ENCODE measurements at places on chromosomes 6 and 20.
A peak's percentile ranks its signal among the peaks of the same experiment; 100 is the strongest.

- no peak for DNase-seq
Measured at GRCh38 chr6:121497970-121498375, 62.5 kb downstream of the GJA1 start.

DNA sequence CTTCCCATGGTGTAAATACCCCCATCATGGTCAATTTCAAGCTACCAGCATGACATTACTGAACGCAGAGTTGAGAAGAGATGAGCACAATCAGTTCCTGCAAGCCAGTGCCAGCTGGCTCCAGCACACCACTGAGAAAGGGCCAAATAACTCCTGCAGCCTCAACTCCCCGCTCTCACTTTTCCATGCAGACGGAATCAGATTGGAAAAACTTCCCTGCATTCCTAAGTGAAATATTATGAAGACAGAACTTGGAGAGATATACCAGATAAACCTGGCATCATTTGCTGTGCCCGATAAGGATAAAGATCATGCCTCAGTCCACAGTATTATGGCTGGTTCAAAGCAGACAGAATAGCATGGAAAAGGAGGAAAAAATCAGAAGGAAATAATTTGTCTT, 56.7 kb downstream of the FILIP1 start:
- DNase-seq: no peak

- no peak for DNase-seq
Measured at GRCh38 chr6:129059650-129060049, 176.7 kb downstream of the LAMA2 start.

- no peak for DNase-seq
Measured at GRCh38 chr6:157867981-157868380, 44.9 kb downstream of the SNX9 start.

- no peak for DNase-seq
Measured at GRCh38 chr6:152957796-152958195, 25.0 kb downstream of the FBXO5 start.

GRCh38 chr6:72813807-72814596, 192.1 kb downstream of the KCNQ5 start:
- peak; percentile 77 for DNase-seq

- no peak for DNase-seq
Measured at GRCh38 chr6:90121982-90122381, 174.7 kb downstream of the BACH2 start.

- DNase-seq: peak; percentile 32
Measured at GRCh38 chr6:135819665-135820064, 31.8 kb upstream of the PDE7B start.

DNA sequence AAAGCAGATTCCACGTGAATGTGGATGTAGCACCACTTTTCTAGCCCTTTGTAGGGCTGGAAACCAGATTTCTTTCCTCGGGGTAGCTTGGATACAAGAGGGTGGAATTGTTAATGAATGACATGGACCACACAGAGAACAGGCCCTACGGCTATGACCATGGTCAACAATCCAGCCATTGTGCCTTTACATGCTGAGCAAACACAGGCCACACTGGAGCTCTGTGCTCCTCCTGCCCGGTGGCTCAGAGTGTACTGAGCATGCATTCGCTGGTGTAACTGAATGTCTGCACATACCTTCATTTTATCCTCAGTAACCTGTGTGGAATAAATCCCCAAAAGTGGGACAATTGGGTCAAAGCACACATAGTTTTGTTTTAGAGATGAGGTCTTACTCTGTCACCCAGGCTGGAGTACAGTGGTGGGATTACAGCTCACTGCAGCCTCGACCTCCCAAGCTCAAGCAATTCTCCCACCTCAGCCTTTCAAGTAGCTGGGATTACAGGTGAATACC, 32.8 kb downstream of the LRP11 start:
- no peak for DNase-seq

- no peak for DNase-seq
Measured at GRCh38 chr6:118383924-118384323, 164.2 kb upstream of the PLN start.

DNA sequence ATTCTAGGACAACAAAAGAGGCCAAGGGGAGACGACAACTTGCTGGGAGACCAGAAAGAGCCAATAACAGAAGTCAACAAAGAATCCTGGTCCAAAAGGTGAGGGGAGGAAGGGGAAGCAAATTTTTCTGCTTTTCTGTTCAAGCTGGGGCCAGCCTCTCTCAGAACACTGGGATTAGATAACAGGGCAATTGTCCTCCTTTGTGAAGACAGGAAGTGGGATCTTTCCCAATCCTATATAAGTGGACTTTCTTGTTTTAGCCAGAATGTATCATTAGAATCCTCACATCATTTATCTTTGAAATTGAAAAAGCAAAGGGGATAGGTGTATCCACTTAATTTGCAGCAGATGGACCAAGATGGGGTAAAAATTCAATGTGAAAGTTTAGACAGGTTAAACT, 101.2 kb upstream of the COL21A1 start:
- no peak for DNase-seq

DNA sequence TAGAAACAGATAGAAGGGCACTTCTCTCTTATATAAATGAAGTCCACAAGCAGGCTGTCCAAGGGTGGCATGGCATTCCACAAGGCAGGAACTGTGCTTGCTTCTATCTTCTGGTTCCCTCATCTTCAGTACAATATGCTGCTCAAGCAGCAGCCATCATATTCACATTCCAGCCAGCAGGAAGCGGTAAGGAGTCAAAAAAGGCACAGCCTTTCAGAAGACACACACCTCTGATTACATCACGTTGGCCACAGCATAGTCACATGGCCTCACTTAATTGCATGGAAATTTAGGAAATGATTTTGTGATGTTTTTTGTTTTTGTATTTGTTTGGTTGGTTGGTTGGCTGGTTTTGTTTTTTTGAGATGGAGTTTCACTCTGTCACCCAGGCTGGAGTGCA, 19.0 kb downstream of the REM1 start:
- DNase-seq: peak; percentile 28

DNA sequence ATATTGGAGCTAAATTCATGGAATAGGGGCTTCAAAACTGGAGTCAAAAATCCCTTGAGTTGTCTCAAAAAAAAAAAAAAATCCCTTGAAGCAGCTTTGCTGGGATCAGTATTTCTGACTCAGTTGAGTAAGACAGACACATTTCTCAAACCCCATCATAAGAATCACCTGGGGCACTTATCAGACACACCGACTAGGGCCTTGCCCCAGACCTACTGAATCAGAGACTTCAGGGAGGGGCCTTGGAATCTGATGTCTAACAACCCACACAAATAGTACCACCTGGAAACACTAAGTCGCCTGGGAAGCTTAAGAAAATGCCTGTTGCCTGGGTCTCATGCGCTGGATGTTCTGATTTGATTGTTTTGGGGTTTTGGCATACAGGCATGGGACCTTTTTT, 44.9 kb upstream of the RNF144B start:
- no peak for DNase-seq

DNA sequence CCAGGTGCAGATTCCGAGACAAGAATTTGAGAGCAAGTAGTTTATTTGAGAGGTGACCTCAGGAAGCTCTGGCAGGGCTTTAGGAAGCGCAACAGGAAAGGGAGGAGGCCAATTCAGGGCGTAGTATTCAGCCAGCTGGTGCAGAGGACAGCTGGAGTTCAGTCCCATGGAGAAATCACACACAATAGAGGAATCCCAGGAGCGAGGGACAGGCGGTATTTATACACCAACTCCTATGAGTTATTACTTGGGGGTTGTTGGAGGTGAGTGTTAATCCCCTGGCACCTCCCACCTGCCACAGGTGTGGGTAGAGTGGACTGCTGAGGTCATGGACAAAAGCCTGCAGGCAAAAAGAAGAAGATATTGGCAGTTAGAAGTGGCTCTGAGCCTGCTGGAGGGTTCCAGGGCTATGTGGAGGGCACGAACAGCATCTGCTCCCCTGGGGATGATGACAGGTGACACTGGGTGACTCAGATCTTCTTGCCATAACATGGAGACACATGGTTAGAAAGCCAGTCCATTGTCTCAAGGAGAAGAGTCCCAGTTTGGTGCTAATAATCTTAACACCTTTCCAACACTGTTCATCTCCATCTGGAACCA, 13.9 kb upstream of the SULF2 start:
- no peak for DNase-seq

GRCh38 chr6:134605034-134605433, 287.1 kb upstream of the SGK1 start:
- no peak for DNase-seq

DNA sequence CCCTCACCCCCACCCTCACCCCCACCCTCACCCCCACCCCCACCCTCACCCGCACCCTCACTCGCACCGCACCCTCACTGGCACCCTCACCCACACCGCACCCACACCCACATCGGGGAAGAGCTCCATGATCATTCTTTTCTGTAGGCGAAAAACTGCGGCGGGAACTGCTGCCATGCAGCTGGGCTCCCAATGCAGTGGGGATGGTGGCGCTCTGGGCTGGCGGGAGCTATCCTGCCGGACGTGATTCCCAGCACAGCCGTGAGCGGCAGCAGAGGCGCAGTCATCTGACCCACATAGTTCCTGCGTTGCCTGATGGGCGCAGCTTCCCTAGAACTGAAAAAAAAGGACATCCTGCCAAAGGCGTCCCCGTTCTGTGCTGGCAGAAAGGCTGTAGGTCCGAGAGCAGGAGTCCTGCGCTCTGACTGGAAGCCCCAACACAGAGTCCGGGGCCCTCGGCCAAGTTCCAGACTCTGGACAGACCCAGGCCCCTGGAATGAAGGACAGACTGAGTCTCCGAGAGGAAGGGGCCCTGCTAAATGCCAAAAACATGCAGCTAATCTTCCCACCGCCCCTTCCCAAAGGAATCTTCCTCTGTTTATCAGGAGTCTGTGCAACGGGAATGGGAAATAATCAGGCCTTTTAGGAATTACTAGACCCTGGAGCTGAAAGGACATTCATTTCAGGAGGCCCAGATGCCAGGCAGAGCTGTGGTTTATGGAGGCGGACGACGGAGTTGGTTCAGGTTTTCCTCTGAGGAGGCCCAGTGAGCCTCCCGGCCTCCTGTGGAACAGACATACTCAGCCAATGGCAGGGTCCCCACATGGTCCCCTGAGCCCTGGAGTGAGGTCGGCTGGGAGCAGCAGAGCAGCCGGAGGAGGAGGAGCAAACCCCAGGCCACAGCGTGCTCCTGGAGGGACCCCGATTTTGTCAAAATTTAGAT, 14.1 kb upstream of the TCFL5 start:
- peak; percentile 73 for DNase-seq

- no peak for DNase-seq
Measured at GRCh38 chr6:108875161-108875555, 26.9 kb downstream of the ARMC2 start.

- DNase-seq: no peak
Measured at GRCh38 chr6:142458836-142459235, 157.0 kb downstream of the ADGRG6 start.

DNA sequence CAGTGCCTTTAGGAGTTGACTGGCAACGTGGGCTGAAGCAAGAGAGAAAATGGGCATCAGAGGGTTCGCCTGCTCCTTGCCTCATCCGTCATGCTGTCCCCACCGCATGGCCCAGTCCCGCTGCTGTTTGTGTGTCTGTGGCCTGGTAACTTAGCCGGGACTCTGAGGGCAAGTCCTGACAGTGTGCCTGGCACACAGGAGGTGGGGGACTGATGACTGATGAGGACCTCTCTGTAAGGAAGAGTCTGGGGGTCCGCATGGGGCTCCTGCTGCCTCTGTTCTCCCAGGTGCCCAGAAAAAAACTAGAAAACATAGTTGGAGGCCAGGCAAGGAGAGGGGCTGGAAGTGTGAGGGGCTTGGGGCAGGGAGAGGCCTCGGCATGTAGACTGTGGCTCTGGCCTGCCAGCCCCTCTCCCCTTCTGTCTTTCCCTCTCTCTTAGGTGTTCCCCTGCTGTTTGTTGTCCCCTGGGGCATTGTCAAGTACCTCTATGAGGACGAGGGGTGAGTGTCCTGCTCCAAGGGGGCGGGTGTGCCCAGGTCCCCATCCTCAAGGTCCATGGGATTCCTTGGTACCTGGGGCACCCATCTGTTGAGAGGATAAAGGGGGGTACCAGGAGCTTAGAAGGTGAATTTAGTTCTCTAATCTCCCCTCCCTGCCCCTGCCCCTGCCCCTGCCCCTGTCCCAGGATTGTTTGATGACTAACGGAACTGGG, 29.5 kb downstream of the GLP1R start:
- DNase-seq: no peak

DNA sequence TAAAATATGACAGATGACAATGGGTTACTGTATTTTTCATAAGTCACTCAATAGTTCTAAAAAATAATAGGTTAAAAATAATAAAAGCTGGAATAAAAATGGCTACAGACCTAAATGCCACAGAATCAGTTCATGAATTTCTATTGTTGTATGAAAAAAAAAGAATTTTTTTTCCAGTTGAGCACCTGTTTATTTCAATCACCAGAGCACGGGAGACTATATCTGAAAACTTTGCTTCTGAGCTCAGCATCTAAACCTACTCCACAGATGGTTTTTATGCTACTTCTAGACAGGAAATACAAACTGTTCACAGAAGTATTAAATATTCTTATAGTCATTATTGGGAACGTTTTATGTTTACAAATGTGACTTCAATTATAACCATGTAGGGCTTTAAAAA, 50.4 kb downstream of the HMGN3 start:
- DNase-seq: no peak

DNA sequence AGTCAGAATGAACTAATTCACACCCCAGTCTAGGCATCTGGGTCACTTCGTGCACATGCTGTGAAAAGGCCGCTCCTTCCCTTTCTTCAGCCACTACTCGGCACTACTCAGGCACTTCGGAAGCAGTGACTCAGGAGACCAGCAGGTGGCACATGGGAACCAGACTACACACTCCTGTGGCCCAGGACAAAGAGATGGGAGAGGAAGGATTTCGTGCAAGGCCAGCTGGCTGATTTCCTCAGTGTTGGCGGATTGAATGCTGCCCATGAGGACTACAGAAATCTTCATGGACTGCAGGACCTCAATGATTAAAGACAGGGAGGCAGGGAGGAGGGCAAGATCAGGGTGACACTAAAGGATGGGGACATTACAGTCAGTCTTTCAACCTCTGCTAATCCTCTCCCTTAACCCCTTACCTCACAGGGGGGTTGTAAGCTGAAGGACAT, 117.8 kb upstream of the SPACA1 start:
- DNase-seq: peak; percentile 86

DNA sequence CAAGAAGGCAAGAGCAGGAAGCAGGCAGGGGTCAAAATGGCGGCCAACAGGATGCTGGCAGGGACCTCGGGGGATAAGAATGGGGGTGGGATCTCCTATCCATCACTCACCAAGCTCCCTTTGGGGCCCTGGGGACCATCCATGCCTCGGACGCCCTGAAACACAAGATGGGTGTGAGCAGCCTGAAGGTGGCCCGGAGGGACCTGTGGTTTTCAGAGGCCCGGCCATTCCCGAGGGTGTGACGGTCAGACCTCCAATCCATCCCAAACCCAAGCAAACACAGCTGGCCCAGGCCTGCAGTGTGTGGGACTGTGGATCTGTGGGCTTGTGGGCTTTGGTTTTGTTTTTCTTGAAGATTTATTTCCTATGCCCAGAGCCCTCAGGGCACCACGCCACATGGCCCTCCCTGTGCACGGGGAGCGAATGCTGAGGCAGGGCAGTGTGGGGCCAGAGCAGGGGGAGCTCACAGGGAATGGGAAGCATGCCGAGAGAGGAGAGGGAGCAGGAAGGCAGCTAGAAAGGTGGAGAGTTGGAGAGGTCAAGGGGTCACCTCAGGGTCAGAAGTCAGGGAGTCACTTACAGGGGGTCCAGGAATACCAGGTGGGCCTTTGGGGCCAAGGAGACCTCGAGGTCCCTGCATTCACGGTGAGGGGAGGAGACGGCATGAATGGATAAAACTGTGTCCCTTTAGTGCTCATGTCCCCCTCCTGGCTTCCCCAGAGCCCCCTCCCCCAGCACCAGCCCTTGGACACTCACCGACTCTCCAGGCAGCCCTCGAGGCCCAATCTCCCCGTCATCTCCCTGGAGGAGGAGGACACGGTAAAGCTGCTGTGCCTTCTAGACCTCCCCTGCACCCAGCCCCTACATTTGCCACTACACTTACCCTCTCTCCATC, 14.5 kb downstream of the COL11A2 start:
- no peak for DNase-seq

GRCh38 chr6:53239526-53239925, 90.9 kb upstream of the GCM1 start:
- no peak for DNase-seq
